ENCODE measurements at places on chromosomes 3 and 15.

- DNase-seq: no peak
Observed at GRCh38 chr3:11566478-11566877, 77.2 kb downstream of the VGLL4 start.

GRCh38 chr3:190180268-190180667 lies 59.6 kb upstream of the P3H2 start:
- no peak for DNase-seq

- DNase-seq: no peak
Observed at GRCh38 chr15:77186594-77187011, 115.7 kb upstream of the TSPAN3 start.

DNA sequence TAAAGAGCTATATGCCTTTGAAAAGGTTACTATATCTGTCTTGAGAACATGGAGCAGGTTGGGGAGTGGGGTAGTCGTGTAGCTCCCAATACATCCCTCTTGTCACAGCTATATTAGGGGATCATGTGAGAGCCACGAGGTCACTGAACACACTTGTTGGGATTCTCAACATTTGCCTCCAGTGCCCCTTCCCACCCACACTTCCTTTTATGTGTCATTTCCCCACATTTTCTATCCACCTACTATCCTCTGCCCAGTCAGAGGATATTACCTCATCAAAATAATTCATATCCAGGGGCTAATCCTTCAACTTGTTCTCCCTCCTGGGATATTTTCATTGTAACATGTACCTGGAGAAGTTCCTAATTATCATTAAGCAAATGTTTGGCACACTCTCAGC lies 85.0 kb downstream of the CYP19A1 start:
- DNase-seq: no peak

- DNase-seq: no peak
Observed at GRCh38 chr3:74537164-74537563, 77.3 kb downstream of the CNTN3 start.

- no peak for DNase-seq
Observed at GRCh38 chr3:160106905-160107861, 118.0 kb upstream of the C3orf80 start.

- no peak for DNase-seq
Observed at GRCh38 chr15:71530116-71530515, 280.2 kb upstream of the NR2E3 start.

DNA sequence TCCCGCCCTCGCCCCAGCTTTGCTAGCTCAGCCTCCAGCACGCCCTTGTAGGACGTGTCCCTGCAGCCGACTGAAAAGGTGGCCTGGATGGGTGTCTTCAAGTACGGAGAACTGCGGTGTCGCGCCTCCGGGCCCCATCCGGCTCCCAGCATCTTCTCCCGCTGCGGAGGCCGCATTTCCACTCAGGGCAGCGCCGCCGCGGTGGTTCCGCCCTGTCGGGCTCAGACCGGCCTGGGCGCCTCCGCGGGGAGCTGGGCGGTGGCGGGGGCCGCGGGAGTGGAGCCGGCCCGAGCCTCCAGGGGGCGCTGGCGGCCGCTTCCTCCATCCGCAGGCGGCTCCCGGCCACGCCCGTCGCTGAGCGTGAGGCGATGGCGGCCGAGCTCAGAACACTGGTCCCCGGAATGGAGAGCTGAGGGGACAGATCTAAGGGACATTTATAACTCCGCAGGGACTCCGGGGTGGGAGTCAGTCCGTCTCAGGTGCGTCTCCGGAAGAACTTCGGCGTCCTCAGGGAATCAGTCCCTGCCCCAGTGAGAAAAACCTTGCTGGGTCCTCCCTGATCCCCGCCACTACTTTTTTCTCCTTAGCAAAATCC lies 13.6 kb upstream of the SMCO1 start:
- peak; percentile 93 for DNase-seq

DNA sequence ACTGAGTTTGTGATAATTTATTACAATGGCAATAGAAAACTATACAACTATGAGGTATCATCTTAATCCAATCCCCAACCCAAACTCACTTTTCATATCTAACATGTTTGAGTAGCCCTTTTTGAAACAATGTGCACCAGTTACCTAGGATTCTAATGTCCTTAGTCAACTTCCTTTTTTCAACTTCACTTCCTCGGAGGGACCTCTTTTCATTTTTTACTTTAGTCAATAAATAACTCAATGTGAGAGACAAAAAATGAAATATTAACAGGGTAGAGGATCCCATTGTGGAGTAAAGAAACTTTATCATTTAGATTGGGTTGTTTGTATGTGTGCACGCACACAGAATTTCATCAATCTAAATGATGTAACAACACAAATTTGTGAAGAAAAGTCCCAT lies 193.6 kb upstream of the LRRC3B start:
- no peak for DNase-seq

- DNase-seq: no peak
Observed at GRCh38 chr3:61985020-61985419, 388.3 kb downstream of the FEZF2 start.

GRCh38 chr3:14507305-14507741 lies 32.8 kb downstream of the GRIP2 start:
- DNase-seq: peak; percentile 11

GRCh38 chr3:32434206-32434605 lies 42.6 kb downstream of the CMTM7 start:
- no peak for DNase-seq

DNA sequence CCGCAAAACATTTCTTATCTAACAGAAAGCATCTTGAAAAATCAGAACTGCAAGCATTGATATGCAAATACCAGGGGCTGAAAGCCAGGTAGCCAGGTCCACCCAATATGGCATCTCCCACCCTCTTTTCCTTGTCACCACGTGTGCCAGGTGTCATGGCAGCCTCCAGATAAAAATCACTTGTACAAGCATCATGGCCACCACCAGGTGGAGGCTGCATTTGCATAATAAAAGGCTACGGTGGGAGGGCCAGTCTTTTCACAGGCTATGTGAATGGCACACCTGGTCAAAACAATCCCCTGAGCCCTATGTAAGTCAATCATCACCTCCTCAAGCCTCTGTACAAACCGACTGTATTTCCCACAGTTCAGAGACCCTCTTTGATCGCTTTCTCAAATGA lies 1233.1 kb upstream of the ALCAM start:
- DNase-seq: no peak

DNA sequence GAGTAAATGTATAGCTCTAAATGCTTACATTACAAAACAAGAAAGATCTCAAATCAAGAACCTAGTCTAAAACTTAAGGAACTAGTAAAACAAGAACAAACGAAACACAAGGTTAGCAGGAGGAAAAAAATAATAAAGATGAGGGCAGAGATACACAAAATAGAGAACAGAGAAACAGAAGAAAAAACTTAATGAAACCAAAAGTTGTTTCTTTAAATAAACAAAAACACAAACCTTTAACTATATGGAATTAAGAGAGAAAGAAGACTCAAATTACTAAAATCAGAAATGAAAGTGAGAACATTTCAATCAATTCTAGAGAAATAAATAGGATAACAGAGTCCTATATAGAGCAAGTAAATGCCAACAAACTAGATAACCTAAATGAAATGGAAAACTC lies 59.6 kb downstream of the DLG1 start:
- no peak for DNase-seq

Data from activated naive CD8-positive, alpha-beta T cell treated with anti-CD3 and anti-CD28 coated beads, Interleukin-2, amount 10 ng/mL, durations not matched to agents 7 days and 5 days (primary cell).